Right cardiac atrium (tissue), 5 donors: ENCODE measurements at places on chromosomes 1 and 21. TPM values are rescaled to one million over a fixed set of nuclear protein-coding genes. Genes with fewer than 3 reads are reported as not detected.

DNA sequence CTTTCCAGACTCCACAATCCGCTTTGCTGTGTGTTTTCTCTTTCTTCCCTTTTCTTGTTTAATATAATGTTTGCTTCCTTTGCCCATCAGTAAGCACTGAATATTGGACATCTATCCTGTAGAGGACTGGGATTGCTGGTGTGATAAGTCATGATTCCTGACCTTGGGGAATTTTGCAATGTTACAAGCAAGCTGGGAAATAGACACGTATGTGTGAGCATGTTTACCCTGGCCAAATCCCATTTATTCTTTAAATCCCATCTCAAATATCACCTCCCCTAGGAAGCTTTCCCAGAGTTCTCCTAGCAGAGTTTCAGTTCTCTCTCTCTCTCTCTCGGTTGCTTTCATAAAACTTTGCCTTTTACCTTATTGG lies 155.3 kb downstream of the ROR1 start:
- no peak for DNase-seq

DNA sequence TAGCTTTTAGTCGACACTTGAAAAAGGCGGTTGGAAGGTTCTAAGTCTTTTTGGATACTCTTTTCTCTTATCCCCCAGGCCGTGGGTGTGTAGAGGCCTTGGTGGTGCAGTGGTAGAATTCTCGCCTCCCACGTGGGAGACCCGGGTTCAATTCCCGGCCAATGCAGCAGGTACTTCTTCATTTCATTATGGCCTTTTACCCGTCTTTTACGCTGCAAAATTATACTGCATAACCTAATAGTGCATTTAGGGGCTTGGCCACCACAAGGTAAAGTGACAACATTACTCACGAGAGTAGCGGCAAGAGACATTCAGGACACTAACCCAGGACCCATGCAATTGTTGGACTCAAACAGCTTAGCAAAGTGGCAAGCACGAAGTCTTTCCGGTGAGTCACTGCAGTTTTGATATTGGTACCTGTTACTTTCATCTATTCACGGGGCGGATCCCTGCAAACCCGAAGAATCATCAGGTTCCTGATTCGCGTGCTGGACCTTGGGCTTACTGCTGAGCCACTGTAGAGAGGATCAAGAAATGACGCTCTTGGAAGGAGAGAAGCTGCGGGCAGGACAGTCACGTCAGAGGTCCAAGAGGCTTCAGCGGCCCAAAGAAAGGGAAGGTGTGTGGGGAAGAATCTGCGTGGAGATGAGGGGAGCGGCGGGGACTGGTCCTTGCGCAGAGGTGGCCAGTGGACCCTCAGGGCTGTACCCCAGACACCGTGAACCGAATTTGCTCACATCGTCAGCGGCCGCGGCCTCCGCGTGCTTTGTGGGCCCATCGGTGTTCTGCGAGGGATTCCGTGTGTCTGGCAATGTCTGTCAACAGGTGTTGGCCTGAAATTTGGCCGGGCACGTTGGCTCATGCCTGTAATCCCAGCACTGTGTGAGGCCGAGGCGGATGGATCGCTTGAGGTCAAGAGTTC lies 12.9 kb upstream of the RNU1-4 start:
- peak; percentile 42 for DNase-seq

DNA sequence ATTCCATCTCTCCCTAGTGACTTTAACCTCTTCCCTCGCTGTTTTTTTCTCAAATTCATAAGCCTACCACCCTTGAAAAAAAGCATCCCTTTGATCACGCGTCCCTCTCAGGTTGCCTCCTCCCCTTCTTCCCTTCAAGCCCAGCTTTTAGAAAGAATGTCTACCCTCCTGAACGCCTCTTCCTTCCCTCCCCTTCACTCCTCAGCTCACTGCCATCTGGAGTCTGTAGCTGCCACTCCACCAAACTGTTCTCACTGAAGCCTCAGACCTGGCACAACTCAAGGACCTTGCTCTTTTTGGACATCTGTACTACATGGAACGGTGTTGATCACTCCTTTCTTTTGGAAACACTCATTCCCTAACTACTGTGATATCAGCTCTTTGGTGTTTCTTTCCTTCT lies 80.6 kb downstream of the SLC25A24 start:
- no peak for DNase-seq

DNA sequence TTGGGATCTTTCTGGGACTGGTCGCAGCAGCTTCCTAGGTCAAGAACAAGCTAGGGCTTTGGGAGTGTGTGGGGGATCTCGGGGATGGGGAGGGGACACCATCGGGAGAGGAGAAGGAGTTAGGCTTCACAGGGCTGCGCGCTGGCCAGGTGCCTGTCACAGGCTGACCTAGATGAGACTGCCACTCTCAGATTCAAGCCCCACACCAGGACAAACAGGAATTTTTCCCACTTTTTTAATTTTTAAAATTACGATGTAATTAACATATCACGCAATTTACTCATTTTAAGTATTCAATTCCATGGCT lies 180.6 kb downstream of the CAMTA1 start:
- DNase-seq = no peak

DNA sequence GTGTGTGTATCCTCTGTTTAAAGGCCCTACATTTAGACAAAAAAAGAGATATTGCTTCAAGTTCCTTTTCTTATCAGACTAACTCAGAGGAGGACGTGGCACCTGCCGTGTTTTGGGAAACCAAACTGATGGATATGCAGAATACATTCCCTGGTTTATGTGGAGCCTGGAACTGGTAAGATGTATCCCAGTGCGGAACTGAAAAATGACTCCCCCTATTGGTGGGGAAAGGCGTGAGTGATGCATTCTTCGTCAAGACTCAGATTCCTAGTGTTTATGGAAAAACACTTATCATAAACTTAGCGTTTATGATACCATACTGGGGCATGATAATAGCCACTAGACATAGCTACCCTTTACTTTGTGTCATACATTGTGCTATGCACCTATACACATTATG lies 154.2 kb downstream of the ZNF326 start:
- DNase-seq = no peak

GRCh38 chr1:240155605-240156004 lies 63.9 kb downstream of the FMN2 start:
- DNase-seq = no peak

- no peak for DNase-seq
These were observed 9.2 kb downstream of the CLDN8 start for GRCh38 chr21:30206551-30207251.

DNA sequence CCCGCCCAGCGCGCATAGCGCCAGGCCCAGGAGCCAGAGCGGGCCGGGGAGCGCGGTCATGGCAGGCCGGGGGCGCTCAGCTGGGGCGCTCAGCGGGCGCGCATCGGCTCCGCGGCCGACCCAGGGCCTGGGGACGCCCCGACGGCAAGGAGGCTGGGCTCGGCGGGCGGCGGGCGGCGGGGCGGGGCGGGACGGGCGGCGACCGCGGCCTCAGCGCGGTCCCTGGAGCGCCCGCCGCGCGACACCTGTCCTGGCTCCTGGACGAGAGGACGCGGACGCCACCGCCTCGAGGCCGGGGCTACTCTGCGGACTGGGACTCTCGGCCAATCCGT lies 273 bp downstream of the BMP8B start:
- no peak for DNase-seq

DNA sequence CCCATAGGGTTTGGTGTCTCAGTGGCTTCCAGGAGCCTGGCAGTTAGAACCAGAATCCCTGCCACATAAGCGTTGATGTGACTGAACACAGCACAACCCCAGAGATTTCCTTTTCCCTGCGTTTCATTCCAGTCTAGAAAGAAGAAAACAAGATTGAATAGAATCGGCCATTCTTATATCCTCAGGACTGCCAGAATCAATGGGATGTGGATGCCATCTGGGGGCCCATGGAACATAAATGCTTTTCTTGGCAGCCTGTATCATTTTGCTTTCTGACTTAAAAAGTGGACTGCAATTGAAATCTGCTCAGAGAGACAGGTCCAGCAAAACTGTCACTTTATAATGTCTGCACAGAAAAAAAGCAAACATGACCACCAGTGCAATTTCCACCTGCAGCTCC lies 80.3 kb downstream of the DISC1 start:
- DNase-seq = no peak

Gene HMCN1
- 7.9 TPM for total RNA-seq

DNA sequence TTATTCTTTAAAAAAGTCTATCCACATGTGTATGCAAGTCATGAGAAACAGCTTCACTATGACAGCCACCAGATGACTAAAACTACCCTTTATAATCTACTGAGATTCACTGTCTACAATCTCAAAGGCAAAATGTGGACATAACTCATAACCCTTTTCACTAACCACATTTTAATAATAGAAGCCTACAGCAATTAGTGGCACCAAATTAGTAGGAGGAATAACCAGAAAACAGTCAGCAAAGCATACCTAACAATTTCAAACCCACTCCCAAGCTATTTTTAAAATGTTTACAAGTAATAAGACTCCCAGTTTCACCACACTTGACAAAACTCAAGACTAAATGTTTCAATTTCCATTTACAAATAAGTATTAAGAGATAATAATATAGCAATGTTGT lies 442.9 kb downstream of the PTPRC start:
- DNase-seq = no peak

Gene RAD54L
- 0.74 TPM for total RNA-seq

DNA sequence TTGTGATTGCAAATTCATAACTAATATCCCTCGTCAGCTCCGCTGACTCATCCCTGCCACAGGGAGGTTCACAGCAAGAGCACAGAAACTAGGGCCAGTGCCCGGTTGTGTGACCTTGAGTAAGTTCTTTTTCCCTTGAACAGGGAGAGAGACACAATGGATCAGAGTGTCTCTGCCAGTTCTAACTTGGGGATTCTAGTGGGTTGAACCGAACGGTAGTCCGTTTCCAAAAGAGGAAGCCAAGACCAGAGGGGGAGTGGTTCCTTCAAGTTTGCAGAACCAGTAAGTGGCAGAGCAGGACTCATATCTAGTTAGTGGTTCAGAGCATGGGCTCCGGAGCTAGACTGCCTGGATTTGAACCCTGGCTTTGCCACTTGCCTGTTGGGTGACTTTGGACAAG lies 4.9 kb upstream of the SHISA4 start:
- DNase-seq = no peak

GRCh38 chr21:15221799-15222386 lies 157.1 kb upstream of the NRIP1 start:
- DNase-seq = peak; percentile 57

Gene RAB7B
- total RNA-seq = 6.0 TPM

DNA sequence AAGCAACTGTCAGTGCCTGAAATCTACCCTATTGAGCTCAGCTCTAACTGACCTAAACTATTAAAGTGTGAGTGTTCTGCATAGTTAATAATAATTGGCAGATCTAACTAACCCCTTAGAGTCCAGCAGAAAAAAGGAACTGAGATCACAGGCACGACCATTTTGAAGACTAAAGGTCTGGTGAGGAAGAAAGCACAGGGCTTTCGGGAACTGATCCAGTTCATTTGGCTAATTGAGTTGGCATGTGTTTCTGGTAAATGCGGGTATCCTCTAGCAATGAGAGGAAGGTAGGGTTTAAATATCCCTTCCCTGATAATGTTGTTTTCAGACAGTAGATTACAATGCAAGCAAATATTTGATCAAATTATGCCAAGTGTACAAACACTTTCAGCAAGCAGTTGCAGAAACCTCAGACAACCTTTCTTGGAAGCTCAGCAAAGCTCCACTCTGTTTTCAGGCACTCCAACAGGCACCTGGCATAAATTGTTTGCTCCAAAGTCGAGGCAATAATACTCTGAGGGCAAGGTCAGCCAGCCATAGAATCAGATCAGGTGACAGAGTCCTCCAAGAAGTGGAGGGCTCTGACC lies 100.8 kb downstream of the KCNK1 start:
- no peak for DNase-seq

- peak; percentile 70 for DNase-seq
These were observed 208.9 kb upstream of the C1orf174 start for GRCh38 chr1:4108758-4109627.

DNA sequence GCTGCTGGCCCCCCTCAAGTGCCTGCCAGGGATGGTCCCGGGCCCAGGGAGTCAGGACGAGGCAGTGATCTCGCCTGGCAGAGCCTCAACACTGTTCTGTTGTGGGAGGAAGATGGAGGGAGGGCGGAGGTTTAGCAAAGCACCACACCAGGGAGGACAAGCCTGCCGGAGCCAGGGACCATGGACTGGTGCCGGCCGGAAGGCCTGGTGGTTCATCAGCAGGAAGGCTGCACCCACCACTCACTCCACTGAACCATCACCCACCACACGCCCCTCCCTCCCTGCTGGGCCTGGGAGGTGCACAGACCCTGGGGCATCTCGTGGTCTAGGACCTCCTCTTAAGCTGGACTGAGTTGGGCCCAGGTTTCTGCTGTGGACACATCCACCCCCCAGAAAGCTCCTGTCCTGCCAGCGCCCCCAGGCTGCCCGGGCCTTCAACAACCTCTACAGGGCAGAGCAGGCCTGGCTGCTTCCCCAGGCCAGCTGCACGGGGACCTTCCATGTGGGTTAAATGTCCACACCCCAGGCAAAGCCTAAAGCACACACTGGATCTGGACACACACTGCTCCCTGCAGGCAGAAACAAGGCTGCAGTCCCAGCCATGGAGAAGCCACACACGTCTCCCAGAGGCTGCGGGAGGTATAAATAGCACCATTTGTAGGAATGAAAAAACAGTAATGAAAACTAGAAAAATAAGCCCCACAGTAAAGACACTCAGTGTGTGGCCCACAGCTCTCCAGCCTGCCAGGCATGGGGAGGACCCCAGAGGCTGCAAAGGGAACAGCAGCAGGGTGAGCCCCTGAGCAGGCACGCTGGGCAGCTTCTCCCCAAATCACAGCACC lies 10.4 kb upstream of the TMEM240 start:
- peak; percentile 62 for DNase-seq

Gene KRTCAP2
- total RNA-seq = 150 TPM

DNA sequence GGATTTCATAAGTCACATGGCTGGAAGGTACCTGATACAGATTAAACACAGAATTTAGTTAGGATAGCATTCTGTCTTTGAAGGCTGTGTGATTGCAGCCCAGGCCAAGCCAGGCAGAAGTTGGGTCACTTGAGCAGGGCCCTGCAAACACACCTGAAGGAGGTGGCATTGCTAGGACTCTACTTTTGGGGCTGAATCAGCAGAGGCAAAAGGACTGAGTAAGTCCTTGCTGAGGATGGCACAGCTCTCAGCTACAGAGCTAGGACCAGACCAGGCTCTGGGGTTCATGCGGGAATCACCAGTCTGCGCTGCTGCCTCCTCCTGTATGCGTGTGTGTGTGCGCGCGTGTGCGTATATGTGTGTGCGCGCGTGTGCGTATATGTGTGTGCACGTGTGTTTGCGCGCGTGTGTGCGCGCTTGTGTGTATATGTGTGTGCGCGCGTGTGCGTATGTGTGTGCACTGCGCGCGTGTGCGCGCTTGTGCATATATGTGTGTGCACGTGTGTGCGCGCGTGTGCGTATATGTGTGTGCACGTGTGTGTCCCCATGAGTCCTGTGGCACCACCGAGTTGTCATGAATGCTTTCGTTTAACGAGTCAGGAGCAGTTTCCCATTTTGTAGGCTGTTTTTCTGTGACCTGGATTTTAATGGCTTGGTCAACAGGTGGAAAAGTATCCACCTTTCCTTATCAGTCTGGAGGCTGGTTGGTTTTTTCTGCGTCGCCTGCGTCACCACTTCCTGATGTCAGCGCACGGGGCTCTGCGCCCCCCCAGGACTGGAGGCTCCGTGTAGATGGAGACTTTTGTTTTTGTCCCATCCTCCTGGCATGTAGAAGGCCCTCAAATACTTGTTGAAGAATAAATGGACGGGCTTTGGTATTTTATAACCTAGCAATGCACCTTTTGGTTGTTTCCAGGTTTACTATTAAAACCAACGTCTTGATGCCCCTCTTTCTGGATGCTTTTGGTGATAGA lies 34.7 kb downstream of the ADARB1 start:
- no peak for DNase-seq
